Common myeloid progenitor, CD34-positive (primary cell): ENCODE measurements at places on chromosomes 2 and 18.

DNA sequence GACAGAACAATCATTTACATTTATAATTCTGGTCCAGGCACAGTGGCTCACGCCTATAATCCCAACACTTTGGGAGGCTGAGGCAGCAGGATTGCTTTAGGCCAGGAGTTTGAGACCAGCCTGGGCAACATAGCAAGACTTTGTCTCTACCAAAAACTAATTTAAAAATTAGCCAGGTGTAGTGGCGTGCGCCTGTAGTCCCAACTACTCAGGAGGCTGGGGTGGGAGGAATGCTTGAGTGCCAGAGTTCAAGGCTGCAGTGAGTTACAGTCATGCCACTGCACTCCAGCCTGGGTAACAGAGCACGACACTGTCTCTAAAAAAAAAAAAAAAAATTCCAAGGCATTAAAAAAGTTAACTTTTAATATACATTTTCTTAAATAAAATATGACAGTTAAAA is 88.1 kb downstream of the PLEKHM3 start:
- peaks cover 2% of the 10 kb centered on the region for H3K36me3 ChIP-seq
- no peak overlapping the region for H3K27ac ChIP-seq
- H3K27me3 ChIP-seq = no peaks in the 10 kb centered on the region
- H3K4me1 ChIP-seq = no peaks in the 10 kb centered on the region
- DNase-seq = no peak
- H3K4me3 ChIP-seq = no peak overlapping the region

DNA sequence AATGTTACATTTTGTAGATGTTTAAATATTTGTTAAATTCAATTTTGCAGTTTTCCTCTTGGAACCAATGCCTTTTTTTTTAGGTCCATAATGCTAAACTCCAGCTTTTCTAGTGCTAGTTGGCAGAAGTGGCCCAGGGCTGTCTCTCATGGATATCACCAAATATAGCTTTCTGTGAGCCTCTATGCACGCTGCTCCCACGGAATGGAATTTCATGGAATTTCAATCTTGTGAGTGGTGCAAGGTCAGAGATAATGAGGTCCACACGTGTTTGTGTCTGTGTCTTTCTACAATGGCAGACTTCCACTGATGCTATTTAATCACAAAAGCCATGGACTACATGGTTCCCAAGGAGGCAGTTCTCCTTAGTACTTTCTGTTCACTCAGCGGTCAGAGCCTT is 191.5 kb upstream of the PARD3B start:
- H3K4me1 ChIP-seq = peaks cover 4% of the 10 kb centered on the region
- no peaks in the 10 kb centered on the region for H3K27me3 ChIP-seq
- no peak overlapping the region for H3K27ac ChIP-seq
- no peaks in the 10 kb centered on the region for H3K36me3 ChIP-seq
- H3K4me3 ChIP-seq = no peak overlapping the region
- no peak for DNase-seq

DNA sequence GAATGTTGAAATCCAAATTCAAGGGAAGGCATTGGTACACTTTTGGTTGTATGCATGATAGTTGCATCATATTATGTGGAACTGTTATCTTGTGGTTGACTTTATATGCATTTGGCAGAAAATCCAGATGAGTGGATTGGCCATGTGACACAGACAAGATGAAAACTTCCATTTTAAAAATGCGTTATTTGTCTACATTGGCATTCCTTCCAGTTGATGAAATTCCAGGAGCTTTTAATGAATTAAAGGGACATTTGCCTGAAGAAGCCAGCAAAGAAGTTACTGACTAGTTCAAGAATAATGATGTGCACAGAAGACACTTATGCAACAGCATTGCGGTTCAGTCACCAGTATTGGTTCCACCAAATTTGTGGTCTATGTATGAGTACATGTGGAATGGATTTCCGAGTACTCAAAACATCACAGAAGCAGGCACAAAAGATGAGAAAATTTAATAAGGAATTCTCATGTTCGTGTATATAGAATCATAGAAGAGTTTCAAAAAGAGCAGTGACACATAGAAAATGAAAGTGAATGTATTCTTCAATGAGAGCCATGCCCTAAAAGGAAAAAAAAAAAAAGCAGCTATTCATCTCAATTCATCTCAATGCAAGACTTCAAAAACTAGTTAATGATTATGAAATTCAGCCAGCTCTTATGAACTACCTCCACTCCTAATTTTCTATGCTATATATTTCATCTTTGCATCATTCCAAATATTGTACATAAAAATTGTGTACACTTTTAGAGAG is 232.1 kb downstream of the RBM43 start:
- no peaks in the 10 kb centered on the region for H3K36me3 ChIP-seq
- H3K4me3 ChIP-seq = no peak overlapping the region
- no peak overlapping the region for H3K27ac ChIP-seq
- H3K27me3 ChIP-seq = peaks cover 2% of the 10 kb centered on the region
- H3K4me1 ChIP-seq = no peaks in the 10 kb centered on the region
- DNase-seq = no peak

DNA sequence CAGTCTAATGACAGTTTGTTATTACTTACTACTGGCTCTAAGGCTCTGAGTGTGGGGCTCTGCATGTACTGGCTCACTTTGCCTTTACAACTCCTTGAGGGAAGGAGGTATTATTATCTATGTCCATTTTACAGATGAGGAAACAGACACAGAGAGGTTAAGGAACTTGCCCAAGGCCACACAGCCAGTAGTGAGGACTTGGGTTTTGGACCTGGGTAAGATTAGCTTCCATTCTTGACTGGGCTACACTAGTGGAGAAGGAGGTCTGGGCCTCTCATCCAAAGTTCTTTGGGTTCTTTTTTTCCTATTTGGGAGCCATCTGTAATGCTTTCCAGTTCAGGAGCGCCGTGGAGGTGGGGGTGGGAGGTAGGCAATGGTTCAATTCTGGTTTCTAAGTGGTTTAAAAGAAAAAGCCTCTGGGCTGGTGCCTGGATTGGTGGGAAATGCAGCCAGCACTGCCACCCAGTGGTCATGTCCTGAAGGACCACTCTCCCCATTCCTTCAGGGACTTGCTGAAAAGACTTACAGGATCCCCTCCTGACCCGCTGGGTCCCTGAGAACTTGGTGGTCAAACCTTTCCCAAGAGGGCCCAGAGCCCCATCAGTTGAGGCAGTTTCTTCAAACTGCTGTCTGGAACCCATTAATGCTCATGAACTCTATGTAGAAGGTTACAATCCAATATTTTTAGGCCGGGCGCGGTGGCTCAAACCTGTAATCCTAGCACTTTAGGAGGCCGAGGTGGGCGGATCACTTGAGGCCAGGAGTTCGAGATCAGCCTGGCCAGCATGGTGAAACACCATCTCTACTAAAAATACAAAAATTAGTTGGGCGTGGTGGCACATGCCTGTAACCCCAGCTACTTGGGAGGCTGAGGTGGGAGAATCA is 38.6 kb upstream of the NOTO start:
- H3K4me1 ChIP-seq = no peaks in the 10 kb centered on the region
- H3K36me3 ChIP-seq = no peaks in the 10 kb centered on the region
- no peak overlapping the region for H3K4me3 ChIP-seq
- DNase-seq = peak; percentile 81
- no peak overlapping the region for H3K27ac ChIP-seq
- no peaks in the 10 kb centered on the region for H3K27me3 ChIP-seq

GRCh38 chr18:10166164-10166807 is 252.5 kb downstream of the VAPA start:
- no peak for DNase-seq
- H3K27me3 ChIP-seq = no peaks in the 10 kb centered on the region
- H3K36me3 ChIP-seq = no peaks in the 10 kb centered on the region

DNA sequence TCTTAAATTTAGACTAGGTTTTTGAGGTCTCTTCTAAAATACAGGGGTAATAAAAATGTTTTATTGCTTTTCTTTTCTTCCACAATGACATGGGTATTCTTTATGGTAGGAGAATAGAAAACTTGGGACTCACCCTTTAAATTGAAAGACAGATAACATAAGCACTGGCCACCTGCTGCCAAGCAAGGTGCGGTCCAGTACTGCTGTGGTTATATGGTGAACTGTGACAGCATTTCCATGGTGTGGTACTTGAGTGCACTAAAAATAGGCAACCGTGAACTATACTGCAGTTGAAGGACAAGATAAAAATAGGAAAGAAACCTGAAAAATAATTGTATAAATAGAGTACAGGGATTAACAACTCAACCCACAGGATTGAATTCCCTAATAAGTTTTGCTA is 54.4 kb upstream of the GRB14 start:
- no peaks in the 10 kb centered on the region for H3K4me1 ChIP-seq
- no peaks in the 10 kb centered on the region for H3K36me3 ChIP-seq
- H3K4me3 ChIP-seq = no peak overlapping the region
- no peak for DNase-seq

DNA sequence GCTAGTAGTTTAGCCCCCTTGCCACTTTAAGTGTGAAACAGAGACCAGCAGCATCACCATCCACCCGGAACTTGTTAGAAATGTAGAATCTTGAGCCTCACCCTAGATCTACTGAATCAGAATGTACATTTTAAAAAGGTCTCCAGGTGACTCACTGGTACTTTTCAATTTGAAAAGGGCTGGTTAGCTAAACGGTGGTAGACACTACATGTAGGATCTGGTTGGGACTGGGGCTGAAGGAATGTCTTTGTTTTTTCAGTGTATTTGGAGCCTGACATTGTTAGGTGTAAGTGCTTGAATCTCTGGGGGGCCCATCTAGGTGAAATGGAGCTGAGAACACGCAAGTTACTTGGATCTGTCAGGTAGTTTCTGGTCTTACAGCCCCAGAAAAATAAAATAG is 44.0 kb upstream of the XPO1 start:
- H3K4me1 ChIP-seq = no peaks in the 10 kb centered on the region
- DNase-seq = no peak
- no peak overlapping the region for H3K4me3 ChIP-seq
- no peaks in the 10 kb centered on the region for H3K27me3 ChIP-seq
- H3K27ac ChIP-seq = no peak overlapping the region

GRCh38 chr2:121831841-121832240 is 76.4 kb downstream of the TSN start:
- H3K4me3 ChIP-seq = no peak overlapping the region
- DNase-seq = no peak
- no peak overlapping the region for H3K27ac ChIP-seq
- no peaks in the 10 kb centered on the region for H3K4me1 ChIP-seq
